ENCODE measurements at places on chromosomes 5 and 9. TPM values are rescaled to one million over a fixed set of nuclear protein-coding genes. Genes with fewer than 3 reads are reported as not detected.
A peak's percentile ranks its signal among the peaks of the same experiment; 100 is the strongest.

The CEMIP2 gene
- 37.2 TPM for total RNA-seq

The C9 gene
- total RNA-seq, result 0.39 TPM

DNA sequence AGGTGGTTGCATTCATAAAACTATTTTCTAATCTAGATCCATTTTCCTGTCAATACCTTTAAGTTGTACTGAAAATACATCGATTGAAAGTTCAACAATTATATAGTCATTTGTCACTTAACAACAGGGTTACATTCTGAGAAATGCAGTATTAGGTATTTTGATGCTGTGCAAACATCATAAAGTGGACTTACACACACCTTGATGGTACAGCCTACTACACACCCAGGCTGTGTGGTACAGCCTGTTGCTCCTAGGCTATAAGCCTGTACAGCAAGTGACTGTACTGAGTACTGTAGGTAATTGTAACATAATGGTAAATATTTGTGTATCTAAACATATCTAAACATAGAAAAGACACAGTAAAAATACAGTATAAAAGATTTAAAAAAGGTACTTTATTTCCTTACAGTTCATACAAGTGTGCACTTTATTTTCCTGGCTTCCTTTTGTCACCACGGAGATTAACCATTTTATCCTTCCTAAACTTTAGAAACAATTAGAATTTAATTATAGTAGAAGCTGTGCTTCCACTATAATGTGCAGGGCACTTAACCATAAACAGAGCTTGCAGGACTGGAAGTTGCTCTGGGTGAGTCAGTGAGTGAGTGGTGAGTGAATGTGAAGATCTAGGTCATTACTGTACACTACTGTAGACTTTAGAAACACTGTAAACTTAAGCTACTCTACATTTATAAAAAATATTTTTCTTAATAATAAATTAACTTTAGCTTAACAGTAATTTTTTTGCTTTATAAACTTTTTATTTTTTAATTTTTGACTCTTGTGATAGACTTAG lies 42.9 kb upstream of the MEF2C start:
- DNase-seq, result no peak
- no peak overlapping the region for H3K4me3 ChIP-seq
- no peaks in the 10 kb centered on the region for H3K27me3 ChIP-seq
- no peak overlapping the region for H3K27ac ChIP-seq

- no peak overlapping the region for H3K27ac ChIP-seq
- no peak overlapping the region for H3K4me3 ChIP-seq
- H3K4me1 ChIP-seq, result peaks cover 12% of the 10 kb centered on the region
- DNase-seq, result no peak
- H3K27me3 ChIP-seq, result no peaks in the 10 kb centered on the region
These were observed 5.0 kb downstream of the ACTL7A start for GRCh38 chr9:108867116-108867515.

- H3K4me3 ChIP-seq, result no peak overlapping the region
- H3K4me1 ChIP-seq, result no peaks in the 10 kb centered on the region
- no peaks in the 10 kb centered on the region for H3K27me3 ChIP-seq
- no peak overlapping the region for H3K27ac ChIP-seq
These were observed 566.4 kb downstream of the EFNA5 start for GRCh38 chr5:107104040-107104995.

DNA sequence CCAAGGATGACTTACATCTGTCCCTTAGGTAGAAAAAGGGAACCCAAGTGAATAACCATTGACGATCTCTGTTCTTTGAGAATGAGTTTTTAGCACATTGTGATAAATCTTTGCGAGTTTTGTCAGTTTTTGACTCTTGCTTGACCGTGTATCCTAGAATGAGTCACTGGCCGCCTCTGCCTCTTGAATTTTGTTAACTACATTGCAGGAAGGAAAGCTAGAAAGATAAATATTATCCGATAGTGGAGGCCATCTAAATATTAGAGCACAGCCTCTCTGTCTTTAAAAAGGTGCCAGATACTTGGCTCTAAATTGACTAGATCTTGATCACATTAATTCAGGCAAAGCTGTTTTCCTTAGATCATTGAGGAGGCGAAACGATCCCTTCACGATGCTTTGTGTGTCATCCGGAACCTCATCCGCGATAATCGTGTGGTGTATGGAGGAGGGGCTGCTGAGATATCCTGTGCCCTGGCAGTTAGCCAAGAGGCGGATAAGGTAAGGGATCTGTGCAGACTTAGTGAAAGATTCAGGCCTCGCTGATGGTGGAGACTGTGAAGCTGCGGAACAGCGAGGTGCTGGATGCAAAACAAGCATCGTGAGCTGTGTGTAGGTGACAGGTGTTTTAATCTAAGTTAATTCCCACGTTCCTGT lies 12.2 kb downstream of the CCT5 start:
- no peak for DNase-seq
- H3K4me3 ChIP-seq, result no peak overlapping the region
- peaks cover 7% of the 10 kb centered on the region for H3K36me3 ChIP-seq

- no peaks in the 10 kb centered on the region for H3K27me3 ChIP-seq
- peaks cover 43% of the 10 kb centered on the region for H3K4me1 ChIP-seq
- peak overlapping the region; percentile 50 for H3K27ac ChIP-seq
These were observed 12.9 kb downstream of the ITGA1 start for GRCh38 chr5:52800394-52801213.

GRCh38 chr5:158820891-158821290 lies 278.8 kb downstream of the EBF1 start:
- H3K27ac ChIP-seq, result no peak overlapping the region
- no peak overlapping the region for H3K4me3 ChIP-seq
- H3K27me3 ChIP-seq, result no peaks in the 10 kb centered on the region
- no peaks in the 10 kb centered on the region for H3K36me3 ChIP-seq

DNA sequence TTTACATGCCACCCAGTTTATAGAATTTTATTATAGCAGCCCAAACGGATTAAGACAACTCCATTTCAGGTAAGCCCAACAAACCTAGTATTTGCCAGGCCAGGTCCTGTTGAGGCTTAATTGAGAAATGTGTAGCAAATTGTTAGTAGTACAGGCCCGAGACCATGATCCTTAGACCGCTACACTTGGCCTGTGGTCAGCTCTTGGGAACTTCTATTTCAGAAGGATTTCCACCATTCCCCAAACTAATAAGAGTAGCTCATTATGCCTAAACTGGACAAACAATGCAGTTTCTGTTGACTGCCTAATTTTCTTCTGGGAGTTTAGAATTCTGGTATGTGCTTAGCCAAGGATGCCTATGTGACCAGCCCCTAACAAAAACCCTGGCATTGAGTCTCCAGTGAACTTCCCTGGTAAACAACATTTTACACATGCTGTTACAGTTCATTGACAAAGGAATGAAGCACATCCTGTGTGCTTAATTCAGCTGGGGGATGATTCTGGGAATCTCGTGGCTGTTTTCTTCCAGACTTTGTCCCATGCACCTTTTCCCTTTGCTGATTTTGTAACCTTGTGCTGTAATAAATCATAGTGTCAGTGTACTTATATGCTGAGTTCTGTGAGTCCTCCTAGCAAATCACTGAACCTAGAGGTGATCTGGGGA lies 5.6 kb upstream of the GPX3 start:
- no peaks in the 10 kb centered on the region for H3K27me3 ChIP-seq
- no peak overlapping the region for H3K27ac ChIP-seq
- no peaks in the 10 kb centered on the region for H3K36me3 ChIP-seq
- DNase-seq, result no peak
- no peak overlapping the region for H3K4me3 ChIP-seq

DNA sequence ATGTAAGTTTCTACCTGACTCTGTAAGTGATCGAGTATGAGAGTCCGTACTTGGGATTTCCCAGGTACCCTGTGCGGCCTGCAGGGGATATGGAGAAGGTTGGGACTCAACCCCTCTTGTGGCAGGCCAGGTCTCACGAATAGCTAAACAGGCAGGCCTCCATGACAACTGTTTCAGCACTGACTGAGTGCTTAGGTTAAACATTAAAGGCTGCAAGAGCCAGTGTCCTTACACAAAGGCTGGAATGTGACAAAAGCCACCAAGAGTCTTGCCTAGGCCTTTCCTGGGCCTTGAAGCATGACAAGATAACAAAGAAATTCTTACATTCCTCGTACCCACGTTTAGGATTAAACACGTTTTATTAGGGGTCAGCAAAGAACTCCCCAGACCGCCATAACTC lies 58.6 kb downstream of the THBS4 start:
- peak; percentile 92 for DNase-seq
- H3K36me3 ChIP-seq, result no peaks in the 10 kb centered on the region
- H3K27me3 ChIP-seq, result no peaks in the 10 kb centered on the region
- no peak overlapping the region for H3K4me3 ChIP-seq
- H3K4me1 ChIP-seq, result peaks cover 68% of the 10 kb centered on the region
- H3K27ac ChIP-seq, result peak overlapping the region; percentile 94

DNA sequence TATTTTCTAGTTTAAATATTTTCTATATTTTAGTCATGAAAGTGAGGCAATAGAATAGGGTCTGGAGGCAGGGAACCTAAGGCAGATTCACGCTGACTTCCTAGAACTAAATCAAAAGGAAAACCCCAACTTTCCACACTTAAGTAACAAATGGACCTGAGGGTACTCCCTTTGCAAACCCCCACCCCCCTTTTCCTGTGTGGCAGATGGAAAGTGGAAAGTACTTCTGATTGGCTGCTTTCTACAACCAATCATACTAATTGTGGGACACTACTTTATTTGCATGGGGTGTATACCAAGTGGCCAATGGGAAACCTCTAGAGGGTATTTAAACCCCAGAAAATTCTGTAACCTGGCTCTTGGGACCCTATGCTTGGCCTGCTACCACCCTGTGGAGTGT lies 4.8 kb upstream of the CENPH start:
- no peak overlapping the region for H3K27ac ChIP-seq
- DNase-seq, result no peak
- no peak overlapping the region for H3K4me3 ChIP-seq
- H3K36me3 ChIP-seq, result no peaks in the 10 kb centered on the region
- no peaks in the 10 kb centered on the region for H3K27me3 ChIP-seq

- DNase-seq, result no peak
- H3K36me3 ChIP-seq, result peaks cover 2% of the 10 kb centered on the region
- H3K4me1 ChIP-seq, result no peaks in the 10 kb centered on the region
- H3K4me3 ChIP-seq, result no peak overlapping the region
- no peak overlapping the region for H3K27ac ChIP-seq
These were observed 8.5 kb downstream of the EXOSC3 start for GRCh38 chr9:37776328-37776727.

DNA sequence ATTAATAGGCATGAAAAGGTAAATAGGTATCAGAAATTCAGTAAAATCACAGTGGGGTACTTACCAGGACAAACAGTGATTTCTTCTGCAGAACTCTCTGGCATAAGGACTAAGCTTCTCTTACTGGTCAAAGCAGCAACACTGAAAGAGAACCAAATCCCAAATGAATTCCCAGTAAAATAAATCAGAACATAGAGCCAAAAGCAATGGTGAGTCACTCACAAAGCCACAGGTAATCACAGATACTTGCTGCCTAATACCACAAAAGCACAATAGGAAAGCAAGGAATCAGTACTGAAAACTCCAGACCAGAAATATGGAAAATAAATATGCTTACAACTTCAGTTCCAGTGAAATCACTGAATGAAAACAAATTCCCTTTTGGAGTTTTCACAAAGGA lies 50.7 kb downstream of the UIMC1 start:
- H3K27ac ChIP-seq, result no peak overlapping the region
- no peaks in the 10 kb centered on the region for H3K27me3 ChIP-seq
- DNase-seq, result no peak
- H3K4me1 ChIP-seq, result no peaks in the 10 kb centered on the region
- no peak overlapping the region for H3K4me3 ChIP-seq

DNA sequence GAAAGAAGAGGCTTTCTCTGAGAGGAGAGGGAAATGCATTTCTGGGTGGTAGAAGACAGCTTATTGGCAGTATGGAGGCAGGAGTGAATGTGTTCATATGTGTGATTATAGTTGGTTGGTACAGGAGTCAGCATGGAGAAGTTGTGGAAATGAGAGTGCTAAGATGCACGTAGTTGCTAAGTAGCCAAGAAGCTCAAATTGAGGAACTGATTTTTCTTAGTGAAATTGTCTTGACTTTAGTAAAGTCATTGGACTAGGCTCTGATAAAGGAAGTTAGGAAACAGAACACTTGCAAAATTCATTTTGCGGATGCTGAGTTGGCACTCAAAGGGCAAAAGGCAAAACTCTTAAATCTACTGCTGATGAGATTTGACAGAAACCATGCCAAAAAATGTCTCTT lies 158.9 kb upstream of the VCAN start:
- H3K4me3 ChIP-seq, result no peak overlapping the region
- no peaks in the 10 kb centered on the region for H3K36me3 ChIP-seq
- DNase-seq, result no peak
- no peaks in the 10 kb centered on the region for H3K27me3 ChIP-seq

- no peaks in the 10 kb centered on the region for H3K4me1 ChIP-seq
- no peaks in the 10 kb centered on the region for H3K36me3 ChIP-seq
- no peak for DNase-seq
- H3K27me3 ChIP-seq, result no peaks in the 10 kb centered on the region
- no peak overlapping the region for H3K4me3 ChIP-seq
These were observed 191.6 kb downstream of the PCSK5 start for GRCh38 chr9:76082057-76082456.

DNA sequence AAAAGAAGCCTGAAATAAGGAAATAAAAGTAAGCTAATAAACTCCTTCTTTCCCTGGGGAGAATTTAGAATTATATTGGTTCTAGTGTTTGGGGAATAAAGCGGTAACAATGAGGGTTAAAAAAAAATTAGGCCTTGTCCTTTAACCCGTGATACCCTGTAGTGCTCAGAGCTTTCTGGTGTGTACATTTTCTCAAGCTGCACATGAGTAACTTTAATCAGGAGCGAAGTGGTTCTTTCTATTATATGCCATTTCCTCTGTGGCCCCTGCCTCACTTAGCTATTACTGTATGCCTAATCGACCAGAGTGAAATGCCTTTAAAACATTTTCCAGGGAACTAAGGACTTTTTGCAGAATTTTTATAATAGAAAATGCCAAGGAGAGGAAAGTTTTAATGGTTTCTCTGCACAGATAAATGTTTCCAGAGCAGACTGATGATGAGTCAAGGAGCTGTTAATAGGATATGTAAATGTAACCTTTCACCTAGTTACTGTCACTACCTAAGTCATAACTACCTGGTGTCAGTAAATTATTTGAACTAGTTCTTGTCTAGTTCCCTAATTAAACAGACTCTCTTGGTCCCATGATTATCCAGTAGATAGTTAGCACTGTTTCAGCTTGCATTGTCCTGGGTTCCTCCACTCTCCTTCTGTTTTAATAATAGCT lies 7.6 kb downstream of the PAM start:
- no peaks in the 10 kb centered on the region for H3K27me3 ChIP-seq
- H3K4me1 ChIP-seq, result peaks cover 12% of the 10 kb centered on the region
- no peak for DNase-seq

DNA sequence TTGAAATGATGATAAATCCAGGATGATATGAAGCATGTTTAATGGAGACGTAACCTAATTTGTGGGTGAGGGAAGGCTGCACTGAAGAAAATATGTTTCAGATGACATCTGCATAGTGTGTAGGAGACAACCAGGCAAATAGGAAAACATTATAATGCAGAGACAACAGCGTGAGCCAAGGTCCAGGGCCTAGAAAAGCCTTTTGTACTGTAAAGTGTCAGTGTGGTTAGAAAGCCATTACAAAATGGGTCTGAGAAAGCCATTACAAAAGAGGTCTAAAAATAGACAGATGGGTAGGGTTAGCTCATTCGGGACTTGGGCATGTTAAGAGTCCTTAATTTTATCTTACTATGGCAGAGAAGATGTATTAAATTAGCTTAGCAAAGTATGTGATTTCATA lies 14.9 kb upstream of the GABRG2 start:
- DNase-seq, result no peak
- H3K27ac ChIP-seq, result no peak overlapping the region
- no peaks in the 10 kb centered on the region for H3K4me1 ChIP-seq
- H3K27me3 ChIP-seq, result no peaks in the 10 kb centered on the region
- H3K36me3 ChIP-seq, result no peaks in the 10 kb centered on the region

- H3K27ac ChIP-seq, result peak overlapping the region; percentile 59
- H3K4me3 ChIP-seq, result peak overlapping the region; percentile 60
- H3K36me3 ChIP-seq, result no peaks in the 10 kb centered on the region
- H3K27me3 ChIP-seq, result no peaks in the 10 kb centered on the region
- H3K4me1 ChIP-seq, result peaks cover 51% of the 10 kb centered on the region
- DNase-seq, result peak; percentile 85
These were observed 94.6 kb downstream of the ZNF608 start for GRCh38 chr5:124651663-124652513.
